CD8-positive, alpha-beta memory T cell (primary cell): ENCODE measurements at places on chromosomes 6 and 20.

- DNase-seq, result no peak
Measured at GRCh38 chr6:137489046-137490005, 4.9 kb downstream of the OLIG3 start.

DNA sequence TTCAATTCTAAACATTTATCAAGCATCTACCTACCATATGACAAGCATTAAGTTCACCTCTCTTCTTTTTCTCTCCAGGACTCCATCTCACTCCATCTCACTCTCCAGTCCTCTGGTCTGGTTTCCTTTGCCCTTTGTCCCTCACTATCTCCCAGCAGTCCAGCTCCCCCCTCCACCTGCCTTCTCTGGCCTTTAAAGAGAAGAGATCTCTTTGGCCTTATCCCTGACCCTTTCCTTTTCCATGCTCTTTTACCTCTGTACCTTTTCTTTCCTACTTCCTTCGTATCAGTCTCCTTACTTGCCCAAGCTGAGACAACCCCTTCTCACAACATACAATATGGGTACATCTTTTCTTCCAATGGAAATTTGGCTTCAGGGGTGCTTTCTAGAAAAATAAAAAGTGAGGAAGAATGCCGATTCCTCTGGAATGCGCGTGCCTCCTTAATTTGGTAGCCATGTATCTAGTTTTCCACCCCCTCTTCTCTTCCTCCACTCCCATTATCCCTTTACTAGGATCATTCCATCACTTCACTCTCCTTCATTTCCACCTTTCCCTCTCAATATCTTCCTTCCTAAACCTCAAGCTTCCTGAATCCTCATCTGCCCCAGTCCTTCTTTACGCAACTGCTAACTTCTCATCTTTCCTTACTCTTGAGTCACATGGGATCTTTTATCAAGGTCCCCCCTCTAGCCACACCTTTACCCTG lies 745 bp upstream of the AGPAT1 start:
- no peak for DNase-seq

- DNase-seq, result no peak
Measured at GRCh38 chr6:157117431-157118095, 205.8 kb downstream of the TMEM242 start.

DNA sequence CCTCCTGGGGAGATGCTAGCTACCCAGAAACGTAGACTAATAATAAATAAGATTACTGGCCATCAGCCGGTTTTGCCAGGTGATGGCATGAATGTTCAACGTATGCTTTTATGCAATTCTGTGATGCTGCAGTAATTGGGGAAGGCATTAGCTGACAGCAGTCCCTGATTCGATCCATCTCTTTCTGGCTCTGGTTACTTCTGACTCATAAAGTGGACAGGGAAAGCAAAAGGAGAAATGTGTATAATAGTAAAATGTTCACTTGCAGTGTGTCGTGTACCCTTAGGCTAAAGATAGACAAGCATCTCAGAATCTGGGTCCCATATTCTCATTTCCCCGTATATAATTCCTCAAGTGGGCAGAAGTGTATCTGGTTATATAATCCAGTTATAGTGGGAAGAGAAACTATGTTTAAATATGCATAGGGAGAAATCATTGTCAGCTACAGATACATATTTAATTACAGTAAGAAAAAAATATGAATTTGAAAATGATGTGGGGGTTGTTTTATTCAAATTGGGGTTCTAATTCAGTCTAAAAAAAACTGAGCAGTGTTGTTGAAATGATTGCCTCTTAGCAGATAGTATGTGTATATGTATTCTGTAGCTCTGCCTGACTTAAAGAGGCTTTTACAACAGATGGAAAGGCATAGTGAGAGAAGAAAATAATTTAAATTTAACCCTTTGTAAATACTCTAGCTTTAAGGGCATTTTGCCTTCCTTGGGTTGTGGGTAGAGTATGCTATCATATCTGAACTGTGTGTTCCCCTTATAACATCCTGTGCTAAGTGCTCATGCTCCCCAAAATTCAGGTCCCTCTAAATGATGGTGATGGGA lies 40.6 kb downstream of the DOK5 start:
- no peak for DNase-seq

DNA sequence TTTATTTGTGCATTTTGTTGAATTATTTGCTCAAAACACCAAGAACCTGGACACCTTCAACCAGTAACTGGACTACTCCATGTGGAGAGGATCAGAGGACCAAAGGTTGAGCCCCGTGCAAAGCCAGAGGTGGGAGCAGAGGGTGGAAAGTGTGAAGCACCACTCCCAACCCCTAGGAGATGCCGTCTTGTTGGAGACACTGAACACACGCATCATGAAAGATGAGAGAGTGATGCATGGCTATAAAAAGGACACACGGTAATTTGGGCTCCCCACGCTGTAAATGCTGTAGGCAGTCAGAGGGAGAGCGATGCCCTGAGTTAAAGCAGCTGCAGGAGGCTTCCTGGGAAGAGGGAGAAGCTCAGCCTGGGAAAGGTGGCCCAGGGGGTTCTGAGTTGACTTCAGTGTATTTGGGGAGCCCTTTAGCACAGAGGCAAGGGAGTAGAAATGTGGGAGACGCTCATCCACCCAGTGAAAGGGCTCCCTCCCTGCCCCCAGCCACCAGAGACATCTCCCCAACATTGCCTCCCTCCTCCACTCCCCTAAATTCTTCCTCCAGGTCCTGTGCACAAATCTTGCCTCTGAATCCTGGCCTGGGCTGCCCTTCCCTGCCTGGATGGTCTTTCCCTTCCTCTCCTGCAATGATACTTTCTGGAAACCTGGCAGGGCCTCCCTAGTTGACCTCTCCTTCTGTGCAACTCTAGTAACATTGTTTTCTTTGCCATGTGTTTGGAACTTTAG lies 55.8 kb upstream of the IYD start:
- no peak for DNase-seq

GRCh38 chr6:165987483-165988301 lies 180.0 kb downstream of the TBXT start:
- no peak for DNase-seq

- DNase-seq, result no peak
Measured at GRCh38 chr6:50825375-50826036, 6.8 kb downstream of the TFAP2B start.

DNA sequence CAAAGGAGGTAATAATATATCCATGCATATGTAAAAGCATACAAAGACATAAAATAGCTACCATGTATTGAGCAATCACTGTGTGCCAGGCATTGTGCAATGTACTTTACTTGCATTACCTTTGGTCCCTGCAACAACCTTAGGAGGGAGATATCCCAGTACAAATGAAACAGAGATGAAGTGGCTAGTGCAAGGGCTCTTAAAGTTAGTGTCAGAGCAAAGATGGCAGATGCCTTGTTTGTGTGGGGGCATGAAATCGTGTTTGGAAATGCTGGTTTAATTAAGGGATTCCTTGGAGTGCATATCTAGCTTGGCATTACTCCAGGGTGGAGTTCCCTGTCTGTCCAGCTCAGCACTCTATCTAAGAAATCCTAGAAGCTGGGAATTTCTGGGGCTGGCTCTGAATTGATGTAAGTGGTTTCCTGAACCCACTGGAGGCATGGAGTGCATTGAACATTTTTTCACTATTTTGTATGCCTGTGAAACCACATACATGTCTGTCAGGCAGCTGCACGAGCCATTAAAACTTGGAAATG lies 9.8 kb downstream of the PAQR8 start:
- no peak for DNase-seq

- DNase-seq, result no peak
Measured at GRCh38 chr20:60306105-60306504, 347.9 kb downstream of the CDH26 start.

GRCh38 chr20:59157961-59158541 lies 5.6 kb upstream of the ZNF831 start:
- DNase-seq, result no peak

- DNase-seq, result no peak
Measured at GRCh38 chr6:57283911-57284455, 33.4 kb upstream of the PRIM2 start.

- no peak for DNase-seq
Measured at GRCh38 chr6:31490115-31490873, 7.7 kb upstream of the MICB start.

GRCh38 chr20:20788308-20788707 lies 75.9 kb upstream of the RALGAPA2 start:
- DNase-seq, result no peak

DNA sequence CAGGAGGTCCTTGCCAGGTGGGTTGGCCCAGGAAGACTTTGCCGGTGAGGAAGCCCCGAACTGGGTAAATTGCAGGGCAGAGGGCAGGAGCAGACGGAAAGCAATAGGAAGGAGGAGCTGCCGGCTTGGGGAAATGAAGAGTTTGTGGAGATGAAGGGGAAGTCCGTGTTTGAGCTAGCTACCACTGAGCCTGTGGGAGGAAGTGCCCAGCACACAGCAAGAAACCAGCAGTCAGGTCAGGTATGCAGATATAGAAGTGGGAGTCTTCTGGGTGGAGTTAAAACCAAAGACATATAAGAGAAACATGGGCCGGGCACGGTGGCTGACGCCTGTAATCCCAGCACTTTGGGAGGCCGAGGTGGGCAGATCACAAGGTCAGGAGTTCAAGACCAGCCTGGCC lies 34.7 kb downstream of the CD24 start:
- no peak for DNase-seq

DNA sequence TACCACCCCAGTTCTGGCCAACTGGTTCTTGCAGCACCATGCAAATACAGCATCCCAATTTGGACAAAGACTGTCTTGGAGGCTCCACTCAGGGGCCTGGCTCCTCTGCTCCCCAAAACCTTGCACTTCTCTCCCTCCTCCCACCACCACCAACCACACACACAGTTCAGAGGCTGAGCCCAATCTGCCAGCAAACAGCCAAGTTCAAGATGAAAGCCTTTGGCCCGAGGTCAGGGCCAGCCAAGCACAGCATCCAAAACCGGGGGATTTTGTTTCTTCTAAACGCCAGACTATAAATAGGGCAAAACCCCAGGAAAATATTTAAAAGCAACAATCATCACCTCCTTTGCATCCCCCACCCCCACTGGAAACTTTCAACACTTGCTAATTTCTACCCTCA lies 5.7 kb downstream of the KCNK5 start:
- DNase-seq, result no peak

DNA sequence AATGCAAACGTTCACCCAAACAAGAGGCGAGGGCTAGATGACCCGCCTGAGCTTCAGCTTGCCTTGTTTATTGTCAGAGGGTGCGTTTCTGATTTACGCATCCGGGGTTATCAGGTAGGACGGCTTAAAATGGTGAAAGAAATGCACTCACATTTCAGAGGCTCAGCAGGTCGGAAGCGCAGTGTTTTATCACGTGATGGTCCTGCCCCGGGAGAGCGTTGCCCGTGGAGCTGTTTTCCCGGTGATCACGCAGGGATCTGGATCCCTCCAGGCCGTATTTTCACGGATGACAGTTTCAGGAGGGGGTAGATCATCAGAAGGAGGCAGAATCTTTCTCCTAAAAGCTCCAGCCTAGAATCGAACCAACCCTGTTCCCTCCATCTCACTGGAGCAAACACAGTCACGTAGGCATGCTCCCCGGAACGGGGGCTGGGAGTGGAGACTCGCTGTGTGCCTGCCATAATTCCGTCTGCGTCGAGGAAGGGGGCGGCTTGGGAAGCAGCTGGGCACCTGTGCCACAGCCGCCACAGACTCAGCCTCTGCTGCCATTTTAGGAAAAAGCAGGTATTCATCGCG lies 121.7 kb downstream of the SMOC2 start:
- no peak for DNase-seq

DNA sequence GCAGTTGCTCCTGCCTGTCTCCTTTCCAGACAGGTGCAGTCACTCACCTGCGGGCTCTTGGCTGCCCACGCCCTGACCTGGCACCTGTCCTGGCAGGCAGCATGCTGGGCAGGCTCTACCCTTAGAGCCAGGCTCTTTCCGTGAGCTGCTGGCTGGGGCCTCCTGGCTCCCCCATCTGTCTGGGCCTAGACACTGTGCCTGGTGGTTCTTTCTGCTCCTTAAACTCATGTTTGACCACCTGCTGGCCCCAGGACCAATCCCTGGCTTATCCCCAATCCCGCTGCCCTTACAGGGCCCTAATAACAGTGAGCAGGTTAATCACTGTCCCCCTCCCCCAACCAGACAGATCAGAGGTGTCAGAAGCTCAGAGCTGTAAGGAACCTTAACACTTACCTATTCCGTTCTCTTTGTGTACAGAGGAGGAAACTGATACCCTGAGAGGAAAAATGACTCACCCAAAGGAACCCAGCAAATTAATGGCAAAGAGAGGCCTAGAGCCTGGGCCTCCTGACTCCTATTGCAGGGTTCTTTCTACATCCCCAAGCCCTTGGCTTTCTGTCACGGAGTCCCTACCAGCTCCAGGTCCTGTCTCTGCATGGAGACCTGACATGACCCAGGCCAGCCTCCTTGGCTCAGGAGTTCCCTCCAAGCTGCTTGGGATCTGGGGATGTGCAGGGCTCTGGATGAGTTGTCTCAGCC lies 54.7 kb downstream of the RAB44 start:
- DNase-seq, result no peak

DNA sequence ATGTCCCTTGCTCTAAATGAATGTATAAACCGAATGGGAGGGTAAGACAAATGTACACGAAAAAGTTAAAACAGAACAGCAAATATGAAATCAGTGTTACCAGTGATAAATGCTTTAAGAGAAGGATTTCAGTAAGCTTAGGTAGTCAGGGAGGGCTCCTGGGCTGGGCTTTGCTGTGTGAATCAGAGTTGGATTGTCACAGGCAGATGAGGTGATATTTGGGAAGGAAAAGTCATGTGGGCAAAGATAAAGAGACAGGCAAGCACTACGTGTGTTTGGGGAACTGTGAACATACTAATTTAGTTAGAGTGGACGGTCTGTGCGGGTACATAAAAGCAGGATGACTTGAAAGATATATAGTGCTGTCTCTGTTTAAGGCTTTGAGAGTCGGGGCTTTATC lies 114.8 kb downstream of the CRYBG1 start:
- no peak for DNase-seq

GRCh38 chr6:151721671-151722070 lies 85.8 kb upstream of the ESR1 start:
- no peak for DNase-seq

DNA sequence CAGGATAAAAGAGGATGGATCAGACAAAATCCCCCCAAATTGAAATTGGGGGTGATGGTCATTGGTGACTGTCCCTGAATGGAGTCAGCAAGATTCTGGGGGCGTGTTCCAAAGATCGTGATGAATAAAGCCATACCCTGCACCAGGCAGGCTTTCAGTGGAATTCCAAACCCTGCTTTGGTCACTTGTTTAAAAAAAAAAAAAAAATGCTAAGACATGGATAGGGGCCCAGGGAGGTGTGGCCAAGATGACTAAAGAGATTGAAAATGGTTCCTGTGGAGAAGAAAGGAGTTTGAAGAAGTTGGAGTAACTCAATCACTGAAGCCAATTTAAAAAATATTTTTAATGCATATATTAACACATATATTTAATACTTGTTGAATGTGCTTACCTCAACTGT lies 161.4 kb upstream of the KCNG1 start:
- DNase-seq, result no peak

GRCh38 chr6:52364480-52365166 lies 2.7 kb downstream of the PAQR8 start:
- DNase-seq, result no peak
